Stimulated activated CD4-positive, alpha-beta T cell treated with anti-CD3 and anti-CD28 coated beads, Interleukin-2, amount 100 ng/mL, for 24 hours (primary cell): ENCODE measurements at places on chromosomes 2 and 18.

GRCh38 chr2:10033251-10034006 lies 9.9 kb upstream of the KLF11 start:
- no peak for DNase-seq

GRCh38 chr2:176399074-176399598 lies 129.9 kb downstream of the MTX2 start:
- no peak for DNase-seq

GRCh38 chr2:201888426-201888800 lies 82.1 kb downstream of the CDK15 start:
- no peak for DNase-seq

GRCh38 chr18:54465502-54465901 lies 107.8 kb downstream of the C18orf54 start:
- no peak for DNase-seq

GRCh38 chr18:66979009-66979408 lies 375.1 kb upstream of the CDH19 start:
- DNase-seq = no peak

- no peak for DNase-seq
Measured at GRCh38 chr2:43592443-43592842, 3.4 kb downstream of the THADA start.

- DNase-seq = no peak
Measured at GRCh38 chr2:58971511-58972360, 730.6 kb upstream of the FANCL start.

- no peak for DNase-seq
Measured at GRCh38 chr2:67389286-67389685, 7.8 kb upstream of the ETAA1 start.

DNA sequence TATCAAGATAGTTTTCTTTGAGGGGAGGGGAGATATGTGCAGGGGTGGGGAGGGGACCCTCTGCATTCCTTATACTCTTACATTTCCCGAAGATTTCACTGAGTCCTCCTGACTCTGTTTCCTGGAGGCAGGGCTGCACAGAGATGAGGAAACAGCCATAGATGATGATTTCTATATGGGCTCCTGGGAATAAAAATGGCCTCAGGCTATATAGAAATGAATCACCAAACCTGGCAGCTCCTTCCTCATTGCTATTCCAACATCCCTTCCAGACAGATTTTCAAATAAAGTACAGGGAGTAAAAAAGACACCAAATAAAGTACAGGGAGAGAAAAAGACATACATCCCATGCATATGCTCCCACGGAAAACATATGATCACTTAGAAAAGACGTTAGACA lies 474.8 kb upstream of the RAB6C start:
- DNase-seq = no peak

GRCh38 chr2:168210895-168211570 lies 36.4 kb downstream of the STK39 start:
- DNase-seq = no peak

DNA sequence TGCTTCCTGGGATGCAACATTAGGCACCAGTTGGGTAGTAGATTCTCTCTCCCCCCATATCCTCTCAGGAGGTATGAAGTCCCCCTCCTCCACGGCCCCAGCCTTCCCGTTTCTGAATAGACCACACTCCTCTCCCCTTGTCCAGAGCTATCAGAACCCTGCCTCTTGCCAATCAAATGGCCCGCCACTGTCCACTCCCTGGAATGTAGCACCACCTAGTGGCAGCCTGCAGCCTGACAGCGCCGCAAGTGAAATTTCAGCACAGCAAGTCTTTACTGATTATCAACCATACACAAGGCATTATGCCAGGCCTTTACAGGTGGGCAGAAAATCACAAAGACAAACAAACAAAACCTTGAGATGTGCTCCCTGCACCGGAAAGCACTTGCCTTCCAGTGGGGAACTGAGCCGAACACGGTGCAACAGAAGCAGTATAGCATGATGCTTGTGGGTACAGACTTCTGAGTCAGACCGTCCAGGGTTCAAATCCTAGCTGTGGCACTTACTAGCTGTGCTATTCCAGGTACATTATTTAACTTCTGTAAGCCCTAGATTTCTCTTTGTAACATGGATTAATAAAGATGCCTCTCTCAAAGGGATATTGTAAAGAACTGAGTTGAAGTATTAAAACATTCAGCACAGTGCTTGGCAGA lies 174.0 kb downstream of the SMAD2 start:
- peak; percentile 72 for DNase-seq

GRCh38 chr2:236512902-236513435 lies 56.7 kb upstream of the ACKR3 start:
- DNase-seq = peak; percentile 72

DNA sequence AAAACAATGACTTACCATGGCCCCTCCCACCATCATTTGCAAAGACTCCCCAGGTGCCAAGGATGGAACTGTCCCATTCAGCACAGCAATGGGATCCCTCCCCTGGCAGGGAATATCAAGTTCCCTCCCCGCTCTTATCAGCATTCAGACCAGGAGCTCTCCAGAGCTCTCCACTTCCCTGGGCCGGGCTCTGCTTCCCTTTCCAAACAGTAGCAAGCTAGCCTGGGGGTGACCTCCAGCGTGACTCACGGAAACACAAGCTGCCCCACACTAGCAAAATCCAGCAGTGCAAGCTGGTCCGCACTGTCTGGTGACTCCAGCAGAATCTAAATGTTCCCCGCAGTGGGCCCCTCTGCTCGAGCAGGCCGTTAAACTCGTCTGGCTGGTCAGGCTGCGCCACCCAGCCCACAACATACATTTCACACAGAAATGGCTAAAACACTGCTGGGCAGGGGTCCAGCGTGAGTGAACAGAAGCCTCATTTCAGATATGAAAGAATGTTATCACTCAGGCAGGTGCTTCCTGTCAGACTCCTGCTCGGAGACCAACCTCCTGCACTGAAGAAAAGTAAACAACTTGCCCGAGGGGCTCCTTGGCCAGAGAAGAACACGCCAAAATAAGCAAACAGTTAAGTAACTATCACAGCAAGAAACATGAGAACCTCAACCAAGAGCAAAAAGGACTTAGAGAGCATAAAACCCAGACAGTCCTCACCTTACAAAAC lies 33.9 kb downstream of the STAT1 start:
- no peak for DNase-seq

DNA sequence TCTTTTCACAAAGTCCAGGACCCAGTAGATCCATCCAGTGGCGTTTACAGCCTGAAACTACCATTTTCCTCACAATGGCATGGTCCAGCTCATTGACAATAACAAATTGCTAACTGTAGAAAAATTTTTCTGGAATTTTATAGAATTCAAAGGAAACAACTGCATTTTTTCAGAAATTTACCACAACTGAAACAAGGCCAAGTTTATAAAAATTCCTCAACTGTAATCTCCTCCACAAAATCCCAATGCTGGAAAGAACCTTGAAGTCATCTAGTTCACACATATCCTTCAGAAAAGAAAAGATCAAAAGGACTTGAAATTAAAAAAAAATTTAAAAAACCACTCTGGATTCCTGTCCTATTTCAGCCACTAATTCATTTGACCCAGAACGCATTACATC lies 226.0 kb upstream of the CTAGE1 start:
- DNase-seq = no peak

- DNase-seq = no peak
Measured at GRCh38 chr18:12434541-12434929, 26.8 kb downstream of the PRELID3A start.

- DNase-seq = no peak
Measured at GRCh38 chr2:216161967-216162366, 52.8 kb downstream of the XRCC5 start.

DNA sequence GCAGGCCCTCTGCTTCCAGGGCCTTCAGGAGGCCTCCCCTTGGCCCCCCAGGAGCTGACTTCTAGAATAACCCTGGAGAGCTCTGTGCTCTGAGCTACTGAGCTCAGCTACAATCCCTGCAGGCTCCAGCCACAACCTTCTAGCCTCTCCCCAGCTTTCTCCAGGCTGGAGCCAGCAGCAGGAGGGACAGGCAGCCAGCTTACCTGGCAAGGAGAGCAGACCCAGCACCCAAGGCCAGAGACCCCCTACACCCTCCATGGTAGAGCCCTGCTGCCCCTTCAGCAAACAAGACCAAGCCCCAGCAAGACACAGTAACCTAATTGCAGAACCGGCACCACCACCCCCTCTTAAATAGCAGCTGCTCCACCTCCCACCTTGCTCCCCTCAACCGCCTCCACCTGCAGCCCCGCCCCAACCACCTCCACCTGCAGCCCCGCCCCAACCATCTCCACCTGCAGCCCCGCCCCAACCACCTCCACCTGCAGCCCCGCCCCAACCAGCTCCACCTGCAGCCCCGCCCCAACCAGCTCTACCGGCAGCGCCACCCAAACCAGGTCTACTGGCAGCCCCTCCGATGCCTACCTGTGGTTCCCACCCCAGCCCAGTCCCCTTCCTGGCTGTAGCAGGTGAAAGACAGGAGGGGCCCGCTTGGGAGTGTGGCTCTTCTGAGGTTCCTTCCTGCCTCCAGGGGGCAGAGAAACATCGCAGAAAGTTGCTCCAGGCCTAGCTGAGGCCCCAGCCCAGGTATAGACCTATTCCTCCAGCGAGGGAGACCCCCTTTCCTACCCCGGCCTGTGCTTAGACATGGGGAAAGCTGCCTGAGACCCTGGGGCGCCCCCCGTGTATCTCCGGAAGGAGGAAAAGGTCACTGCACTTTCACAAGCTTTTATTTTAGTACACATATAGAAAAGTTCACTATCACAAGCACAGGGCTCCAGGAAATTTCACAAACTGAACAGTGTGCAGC lies at the start of gene ASTL:
TSS of gene ASTL (minus strand) at position 324 of the 967 bp plus-strand sequence. CDS start at position 258, 66 bp downstream.
- peak; percentile 64 for DNase-seq

DNA sequence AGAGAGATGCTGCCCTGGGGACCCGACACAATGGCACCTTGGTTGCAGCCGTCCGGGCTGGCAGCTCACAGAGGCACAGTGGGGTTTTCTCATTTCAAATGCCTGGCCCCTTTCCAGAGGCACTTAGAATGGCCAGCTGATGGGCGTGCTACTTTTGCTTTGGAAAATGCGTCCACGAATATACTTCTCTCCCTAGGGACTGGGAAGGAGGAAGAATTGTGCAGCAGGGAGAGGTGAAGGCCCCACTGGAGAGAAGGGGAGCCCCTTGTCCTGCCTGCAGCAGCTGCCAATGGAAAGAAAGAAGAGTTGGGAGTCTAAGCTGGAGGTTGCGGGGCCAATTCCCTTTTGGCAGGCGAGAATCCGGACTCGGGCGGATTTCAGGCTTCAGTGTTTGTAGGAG lies 1.1 kb upstream of the MAL start:
- DNase-seq = no peak

GRCh38 chr2:17518212-17519154 lies at the start of gene RAD51AP2:
Gene RAD51AP2 (minus strand): TSS chr2:17518440. CDS start chr2:17518415, 25 bp downstream.
- DNase-seq = peak; percentile 34

DNA sequence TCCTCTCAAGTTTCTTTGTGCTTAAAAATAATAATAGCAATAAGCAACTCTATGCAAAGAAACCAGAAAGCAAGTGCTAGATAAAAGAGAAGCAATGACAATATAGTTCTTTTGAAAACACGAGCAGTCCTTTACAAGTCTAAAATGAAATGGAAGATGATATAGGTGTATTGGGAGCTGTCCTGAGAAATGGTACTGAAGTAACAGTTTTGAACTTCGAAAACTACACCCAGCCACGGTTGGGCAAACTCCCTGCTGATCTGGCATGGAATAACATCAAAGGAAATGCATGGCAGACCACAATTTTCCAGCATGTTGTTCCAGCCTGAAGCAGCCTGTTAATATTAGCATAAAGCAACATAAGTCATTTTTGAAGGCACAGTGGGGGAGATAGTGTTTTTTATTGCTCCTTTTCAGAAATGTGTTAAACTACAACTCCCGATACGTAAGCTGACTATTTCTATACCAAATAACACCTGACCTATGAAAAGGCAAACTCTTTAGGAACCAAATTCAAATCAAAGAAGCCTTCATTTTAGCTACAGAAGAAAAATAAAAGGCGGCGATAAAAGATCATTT lies 596.1 kb upstream of the KLHL29 start:
- no peak for DNase-seq

DNA sequence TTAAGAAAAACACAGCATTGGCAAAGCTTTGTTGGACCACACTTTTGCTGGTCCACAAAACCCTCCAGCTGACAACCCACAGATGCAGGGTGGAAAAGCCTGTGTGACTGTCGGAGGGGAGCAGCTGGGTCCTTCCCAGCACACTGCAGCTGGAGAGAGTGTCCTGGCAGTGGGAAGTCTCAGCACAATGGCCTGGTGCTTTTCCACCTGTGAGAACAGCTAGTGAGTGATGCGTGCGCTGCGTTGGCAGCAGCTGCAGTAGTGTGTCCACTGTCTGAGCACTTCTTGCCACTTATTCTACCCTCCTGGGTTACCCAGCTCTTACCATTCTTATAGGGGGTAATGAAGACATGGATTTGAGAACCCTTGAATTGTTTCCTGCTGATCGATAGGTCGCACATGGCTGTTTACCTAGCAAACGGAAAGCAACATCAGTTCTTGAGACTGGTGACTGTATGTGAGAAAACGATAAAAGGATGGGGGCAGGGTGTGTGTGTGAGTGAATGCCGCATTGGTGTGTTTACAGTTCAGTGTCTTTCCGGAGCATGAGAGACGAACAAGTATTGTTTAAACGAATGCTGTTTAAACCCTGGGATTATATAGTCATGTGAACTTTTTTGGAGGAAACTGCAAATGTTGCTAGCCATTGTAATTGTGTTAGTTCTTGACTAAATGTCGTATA lies 69.7 kb downstream of the LYPD6 start:
- no peak for DNase-seq

GRCh38 chr2:212088353-212088752 lies 450.2 kb downstream of the ERBB4 start:
- no peak for DNase-seq

DNA sequence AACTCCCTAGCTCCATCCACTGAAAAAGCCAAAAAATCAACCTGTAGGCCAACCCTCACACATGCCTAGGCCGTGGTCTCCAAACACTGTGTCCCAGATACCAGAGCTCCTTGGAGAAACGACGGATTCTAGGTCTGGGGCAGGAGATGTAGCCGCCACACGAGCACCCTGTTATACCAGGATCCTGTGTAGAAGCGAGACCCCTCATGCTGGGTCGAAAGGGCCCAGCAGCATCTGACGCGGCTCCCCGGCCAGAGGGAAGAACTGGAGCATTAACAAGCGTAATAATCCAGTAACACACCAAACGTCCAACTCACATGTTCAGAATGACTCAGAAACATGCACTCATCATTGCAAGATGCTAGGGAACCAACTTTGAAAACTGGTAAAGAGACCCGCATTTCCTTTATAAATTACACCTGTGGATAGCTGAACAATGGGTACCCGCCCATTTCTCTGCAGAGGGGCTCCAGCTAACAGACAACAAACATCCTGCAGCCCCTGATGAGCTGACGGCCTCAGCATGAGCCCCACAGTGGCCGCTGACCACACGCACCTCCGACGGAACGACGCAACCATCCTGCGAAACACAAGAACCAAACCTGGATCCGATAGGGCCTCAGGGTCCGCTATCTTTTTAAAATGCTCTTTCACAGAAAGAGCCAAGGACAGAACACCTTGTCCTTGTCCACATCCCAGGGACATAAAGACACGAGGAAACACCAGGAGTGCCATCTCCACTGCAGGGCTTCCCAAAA lies 14.2 kb downstream of the SLC66A2 start:
- DNase-seq = no peak
